ENCODE measurements at places on chromosomes 3 and 15.
A peak's percentile ranks its signal among the peaks of the same experiment; 100 is the strongest.

GRCh38 chr3:127050733-127051132, 67.8 kb downstream of the PLXNA1 start:
- no peak for DNase-seq

GRCh38 chr3:178302966-178303930, 233.0 kb upstream of the KCNMB2 start:
- no peak for DNase-seq

DNA sequence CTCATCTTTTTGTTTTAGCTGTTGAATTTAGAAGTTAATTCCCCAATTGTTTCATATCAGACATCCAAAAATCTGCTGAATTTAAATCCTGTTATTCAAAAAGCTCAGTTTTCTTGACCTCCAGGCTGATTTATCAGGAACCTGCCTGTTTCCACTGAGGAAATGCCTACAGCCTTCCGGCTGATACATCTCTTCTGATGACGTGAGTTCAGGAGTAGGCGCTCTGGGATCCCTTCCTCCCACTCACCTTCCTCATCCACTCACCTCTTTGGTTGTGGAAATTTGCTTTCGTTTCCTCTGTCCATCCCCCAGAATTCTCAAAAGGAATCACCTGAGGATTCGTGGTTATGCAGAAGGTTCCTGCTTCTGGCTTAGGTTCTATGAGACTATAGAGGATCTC, 55.4 kb upstream of the ALDH1A3 start:
- no peak for DNase-seq

GRCh38 chr15:34696506-34696905, 58.3 kb downstream of the GJD2 start:
- DNase-seq: no peak

GRCh38 chr15:91338766-91339165, 238.7 kb downstream of the SV2B start:
- DNase-seq: peak; percentile 55

GRCh38 chr3:165897137-165897536, 59.9 kb upstream of the BCHE start:
- no peak for DNase-seq

GRCh38 chr3:17631609-17632008, 110.8 kb downstream of the TBC1D5 start:
- DNase-seq: no peak

GRCh38 chr15:77031376-77032050, 36.6 kb downstream of the PSTPIP1 start:
- DNase-seq: no peak

DNA sequence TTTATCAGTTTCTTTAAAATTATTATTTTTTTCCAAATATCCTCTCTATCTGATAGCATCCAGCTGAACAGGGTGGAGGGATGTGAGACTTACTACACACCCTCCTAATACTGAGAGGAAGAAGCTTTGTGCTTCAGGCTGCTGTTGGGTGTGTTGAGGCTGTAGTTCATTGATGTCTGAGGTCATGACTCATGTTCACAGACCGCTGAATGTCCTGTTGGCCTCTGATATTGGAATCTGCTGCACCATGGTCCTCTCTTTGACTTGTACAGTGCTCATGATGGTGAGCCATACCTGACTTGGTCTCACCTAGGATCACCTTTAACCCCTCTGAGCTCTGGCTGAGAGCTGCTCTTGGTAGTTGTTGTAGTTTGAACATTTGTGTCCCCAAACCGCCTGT, 302.9 kb downstream of the SATB1 start:
- no peak for DNase-seq
